NCI-H524 treated with DMSO at 0.1 percent for 48 hours (cell line): ENCODE measurements at places on chromosomes 3 and 15.

- DNase-seq = no peak
Measured at GRCh38 chr3:32220006-32220405, 18.5 kb upstream of the CMTM8 start.

GRCh38 chr3:101200461-101200860 lies 119.9 kb downstream of the IMPG2 start:
- DNase-seq = no peak

DNA sequence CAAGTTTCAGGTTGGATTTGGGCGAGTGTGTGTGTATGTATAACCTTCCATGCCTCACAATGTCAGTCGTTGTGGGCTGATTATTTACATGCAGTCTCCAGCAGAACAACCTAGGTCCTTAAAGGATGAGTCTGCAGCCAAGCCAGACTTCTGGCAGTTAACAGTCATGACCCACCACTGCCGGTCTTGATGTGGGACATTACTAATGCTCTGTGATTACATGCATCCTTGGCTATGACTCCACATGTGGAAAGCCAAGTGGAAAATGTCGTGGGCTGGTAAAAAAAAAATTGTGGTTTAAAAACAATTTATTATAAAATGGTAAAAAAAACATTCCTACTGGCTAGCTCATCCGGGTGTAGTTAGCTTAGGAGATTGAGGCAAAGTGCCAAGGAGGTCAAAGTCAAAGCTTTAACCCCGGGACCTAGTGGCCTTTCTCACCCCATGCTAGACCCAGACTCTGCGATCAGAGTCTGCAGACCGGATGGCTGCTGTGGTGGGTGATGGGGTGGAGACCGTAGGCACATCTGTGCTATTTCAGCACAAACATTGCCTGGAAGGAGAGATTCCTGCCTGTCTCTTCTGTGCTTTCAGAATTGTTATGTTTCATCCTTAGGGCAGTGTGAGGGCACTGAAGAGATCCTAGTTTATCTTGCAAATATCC lies 6.8 kb downstream of the RARRES1 start:
- no peak for DNase-seq

- no peak for DNase-seq
Measured at GRCh38 chr3:169278667-169279066, 384.8 kb downstream of the MECOM start.

- DNase-seq = no peak
Measured at GRCh38 chr15:85759376-85759775, 35.3 kb downstream of the KLHL25 start.

GRCh38 chr3:140898340-140899180 lies 43.1 kb upstream of the SLC25A36 start:
- no peak for DNase-seq

DNA sequence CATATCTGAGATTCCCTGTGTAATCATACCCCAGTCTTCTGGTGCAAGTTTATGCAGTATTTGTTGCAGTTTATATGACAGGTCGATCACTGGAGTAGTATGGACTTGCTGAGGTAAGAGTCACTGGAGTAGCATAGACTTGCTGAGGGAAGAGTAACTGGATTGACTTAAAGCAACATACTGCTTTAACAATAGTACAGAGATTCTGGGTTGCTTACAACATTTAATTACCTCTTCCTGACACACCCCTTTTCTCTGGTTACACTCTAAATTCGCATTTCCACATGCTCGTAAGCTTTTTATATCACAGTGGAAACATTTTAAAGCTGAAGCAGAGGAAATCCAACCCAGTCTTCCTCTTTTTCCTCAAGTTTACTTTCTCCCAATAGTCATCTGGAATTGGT lies 11.8 kb downstream of the AAGAB start:
- no peak for DNase-seq

DNA sequence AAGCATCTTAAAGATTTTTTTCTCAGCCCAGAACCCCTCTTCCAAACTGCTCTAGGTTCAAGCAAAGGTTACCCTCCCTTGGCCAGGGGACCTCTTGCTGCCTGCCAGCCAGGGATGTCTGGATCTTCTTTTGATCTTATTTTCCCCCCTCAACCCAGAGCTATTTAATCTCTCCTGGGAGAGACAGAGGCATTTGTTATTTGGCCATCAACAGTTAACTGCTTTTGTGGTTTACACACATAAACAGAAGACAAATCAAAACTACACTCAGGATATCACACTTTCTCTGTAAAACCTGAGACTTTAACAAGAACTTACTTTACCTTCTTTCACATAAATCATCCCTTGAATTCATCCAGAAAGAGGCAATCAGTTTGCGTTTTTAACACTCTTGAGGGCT lies 272.5 kb downstream of the THSD4 start:
- no peak for DNase-seq

DNA sequence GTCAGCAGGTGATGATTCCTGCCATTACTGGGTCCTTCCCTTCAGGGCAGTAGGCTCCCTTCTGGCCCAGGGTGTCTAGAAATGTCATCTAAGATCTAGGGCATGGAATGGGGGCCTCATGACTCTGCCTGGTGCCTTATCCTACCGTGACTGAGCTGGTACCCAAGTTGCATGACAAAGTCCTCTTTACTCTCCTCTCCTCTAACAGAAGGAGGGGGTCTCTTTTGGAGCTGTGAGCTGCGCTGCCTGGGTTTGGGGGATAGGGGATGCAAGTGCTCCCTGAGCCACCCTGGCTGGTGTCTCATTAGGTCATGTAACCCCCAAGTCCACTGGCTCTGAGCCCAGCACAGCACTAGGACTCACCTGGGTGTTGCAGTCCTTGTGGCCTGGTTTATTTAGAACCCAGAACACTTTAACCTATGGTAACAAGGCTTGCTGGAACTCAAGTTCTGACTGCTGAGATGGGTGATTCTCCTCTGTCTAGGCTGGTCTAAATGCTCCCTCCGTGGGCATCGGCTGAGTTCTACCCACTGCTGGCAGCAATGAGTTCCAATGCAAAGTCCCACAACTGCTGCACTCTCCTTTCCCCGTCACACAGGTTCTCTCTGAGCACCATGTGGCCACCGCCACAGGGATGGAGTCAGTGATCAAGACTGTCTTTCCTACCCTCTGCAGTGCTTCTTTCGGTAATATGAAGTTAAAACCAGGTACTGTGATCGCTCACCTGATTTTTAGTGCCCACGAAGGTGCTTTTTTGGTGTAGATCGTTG lies 34.0 kb downstream of the XXYLT1 start:
- no peak for DNase-seq

DNA sequence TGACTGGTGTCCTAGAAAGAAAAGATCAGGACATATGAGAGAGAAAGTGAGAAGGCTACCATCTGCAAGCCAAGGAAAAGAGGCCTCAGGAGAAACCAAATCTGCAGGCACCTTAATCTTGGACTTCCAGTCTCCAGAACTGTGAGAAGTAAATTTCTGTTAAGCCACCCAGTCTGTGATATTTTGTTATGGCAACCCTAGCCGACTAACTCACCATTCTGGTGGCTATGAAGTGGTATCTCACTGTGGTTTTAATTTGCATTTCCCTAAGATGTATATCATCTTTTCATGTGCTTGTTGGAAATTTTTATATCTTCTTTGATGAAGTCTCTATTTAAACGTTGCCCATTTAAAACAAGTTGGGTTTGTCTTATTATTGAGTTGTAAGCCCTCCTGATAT lies 40.6 kb downstream of the ILDR1 start:
- no peak for DNase-seq

GRCh38 chr3:196991581-196992460 lies 23.2 kb upstream of the PIGZ start:
- DNase-seq = no peak
